NCI-H1417 (cell line): ENCODE measurements at places on chromosomes 2 and 18.

- no peak for DNase-seq
Measured at GRCh38 chr2:127104881-127105655, 1.9 kb downstream of the BIN1 start.

DNA sequence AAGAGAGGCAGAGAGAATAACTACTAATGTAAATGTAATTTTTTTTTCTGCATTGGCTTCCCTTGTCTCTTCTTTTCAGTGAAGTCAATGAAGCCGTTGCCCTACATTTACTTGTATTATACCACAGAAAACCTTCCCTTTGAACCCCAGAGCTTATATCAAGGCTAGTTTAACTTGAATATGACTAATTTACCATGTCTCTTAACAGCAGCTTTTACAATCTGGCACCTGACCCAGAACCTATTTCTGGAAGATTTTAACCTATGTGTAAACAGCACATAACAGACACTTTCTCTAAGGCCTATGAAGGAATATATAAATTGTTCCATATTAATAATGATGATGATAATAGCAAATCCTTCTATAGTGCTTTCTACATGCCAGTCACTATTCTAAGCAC is 580.5 kb upstream of the NXPH2 start:
- DNase-seq: no peak

DNA sequence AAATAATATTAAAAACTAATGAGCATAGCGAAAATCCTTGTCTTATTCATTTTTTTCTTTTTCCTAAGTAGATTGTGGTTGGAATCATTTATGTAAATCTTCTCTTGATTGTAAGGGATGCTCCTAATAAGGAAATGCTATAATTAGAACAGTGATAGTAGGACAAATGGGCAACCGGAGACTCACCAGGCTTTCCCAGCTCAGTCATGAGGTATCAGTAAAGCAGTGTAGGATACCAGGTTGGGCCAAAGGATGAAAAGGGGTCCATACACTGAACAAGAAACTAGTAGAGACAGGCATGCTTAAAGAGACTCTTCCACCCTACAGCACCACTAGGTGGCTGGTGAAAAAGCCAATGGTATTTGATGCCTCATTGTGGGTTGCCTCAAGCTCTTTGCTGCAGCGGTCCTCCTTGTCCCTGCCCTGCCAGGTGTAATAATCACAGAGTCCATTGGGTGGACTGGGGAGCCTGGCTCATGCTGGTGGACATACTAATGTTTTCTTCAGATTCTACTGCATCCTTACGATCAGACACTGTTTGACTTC is 71.4 kb upstream of the FAM98A start:
- no peak for DNase-seq

- no peak for DNase-seq
Measured at GRCh38 chr18:1751249-1751648, 820.1 kb downstream of the METTL4 start.
